ENCODE measurements at places on chromosomes 16 and 17. TPM values are rescaled to one million over a fixed set of nuclear protein-coding genes. Genes with fewer than 3 reads are reported as not detected.
A peak's percentile ranks its signal among the peaks of the same experiment; 100 is the strongest.

Gene PPY
- total RNA-seq: not detected

DNA sequence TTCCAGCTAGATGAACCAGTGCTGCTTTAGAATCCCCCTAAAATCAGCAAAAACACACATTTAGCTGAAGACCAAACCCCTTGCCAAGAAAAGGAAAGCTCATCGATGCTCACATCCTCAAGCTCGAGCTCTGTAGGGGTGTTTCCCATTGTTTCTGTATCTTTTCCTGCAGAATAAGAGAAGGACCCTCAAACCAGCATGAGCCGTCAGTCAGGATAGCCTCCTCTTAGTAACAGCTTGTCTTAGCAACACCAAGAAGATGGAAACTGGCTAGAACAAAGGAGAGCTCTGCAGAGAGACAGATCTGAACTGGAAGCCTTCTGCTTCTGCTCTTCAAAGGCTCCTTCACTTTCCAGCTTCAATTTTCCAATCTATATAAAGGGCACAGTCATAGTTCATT, 32.0 kb downstream of the VAT1L start:
- DNase-seq: no peak

- no peak for DNase-seq
These were observed 25.1 kb downstream of the PLCG2 start for GRCh38 chr16:81804134-81804610.

- peak; percentile 25 for DNase-seq
These were observed 4.0 kb downstream of the C1QTNF1 start for GRCh38 chr17:79027925-79028491.

GRCh38 chr16:88691924-88692560, 5.7 kb upstream of the SNAI3 start:
- no peak for DNase-seq

- peak; percentile 77 for DNase-seq
These were observed 12.6 kb downstream of the KCTD2 start for GRCh38 chr17:75059369-75060345.

Measured in lung microvascular endothelial cell (primary cell).